GM23248 (cell line): ENCODE measurements at places on chromosomes 6 and 20. TPM values are rescaled to one million over a fixed set of nuclear protein-coding genes. Genes with fewer than 3 reads are reported as not detected.

DNA sequence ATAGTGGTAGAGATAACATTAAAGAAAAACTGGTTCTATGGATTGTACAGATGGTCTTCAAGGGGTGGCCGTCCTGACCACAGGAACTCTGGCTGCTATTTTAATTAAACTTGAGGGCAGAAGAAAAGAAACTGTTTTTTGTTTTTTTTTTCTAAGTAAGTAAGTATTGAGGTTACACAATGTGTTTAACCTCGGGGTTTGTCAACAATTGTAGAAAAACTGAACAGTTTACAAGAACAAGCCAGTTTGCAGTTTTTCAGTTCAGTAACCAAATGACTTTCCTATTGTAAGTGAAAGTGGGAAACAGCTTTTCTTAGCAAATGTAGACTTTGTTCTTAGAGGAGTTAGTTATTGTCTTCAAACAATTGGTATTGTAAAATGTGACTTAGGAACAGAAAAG lies 77.0 kb downstream of the PLCB1 start:
- no peaks in the 10 kb centered on the region for H3K36me3 ChIP-seq
- no peak overlapping the region for H3K4me3 ChIP-seq
- no peaks in the 10 kb centered on the region for H3K27me3 ChIP-seq
- DNase-seq, result peak; percentile 7
- H3K4me1 ChIP-seq, result peaks cover 16% of the 10 kb centered on the region; the same call in 1 of the 2 replicates

- H3K27ac ChIP-seq, result no peak overlapping the region
- no peak overlapping the region for H3K4me3 ChIP-seq
- no peaks in the 10 kb centered on the region for H3K36me3 ChIP-seq
- no peak for DNase-seq
Observed at GRCh38 chr6:135170238-135170637, 10.9 kb upstream of the MYB start.

Gene TTLL9
- total RNA-seq, result not detected in 2 replicates

DNA sequence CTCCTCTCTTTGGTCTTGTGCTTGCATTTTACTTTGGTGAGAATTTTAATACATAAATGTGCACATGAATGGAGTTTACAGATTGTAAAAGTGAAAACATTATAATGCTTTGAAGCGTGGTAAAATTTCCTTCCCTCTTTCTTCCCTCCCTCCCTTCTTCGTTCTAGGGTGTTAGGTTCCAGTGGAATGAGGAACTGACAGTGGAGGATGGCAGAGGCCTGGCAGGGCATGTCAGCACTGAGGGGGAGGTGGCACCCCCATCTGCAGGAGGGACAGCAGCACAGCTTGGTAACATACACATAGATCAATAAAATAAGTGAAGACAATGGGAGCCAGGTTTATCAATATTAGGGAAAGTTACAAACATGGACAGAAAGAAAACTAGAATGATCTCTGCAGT lies 47.5 kb downstream of the RNASET2 start:
- H3K36me3 ChIP-seq, result no peaks in the 10 kb centered on the region
- no peaks in the 10 kb centered on the region for H3K27me3 ChIP-seq
- no peak for DNase-seq
- no peak overlapping the region for H3K27ac ChIP-seq
- H3K4me3 ChIP-seq, result no peak overlapping the region
